ENCODE measurements at places on chromosomes 5 and 9.

GRCh38 chr9:126702151-126703001, 88.6 kb downstream of the LMX1B start:
- DNase-seq, result no peak

- no peak for DNase-seq
Measured at GRCh38 chr5:165094782-165095181, 1589.4 kb downstream of the MAT2B start.

DNA sequence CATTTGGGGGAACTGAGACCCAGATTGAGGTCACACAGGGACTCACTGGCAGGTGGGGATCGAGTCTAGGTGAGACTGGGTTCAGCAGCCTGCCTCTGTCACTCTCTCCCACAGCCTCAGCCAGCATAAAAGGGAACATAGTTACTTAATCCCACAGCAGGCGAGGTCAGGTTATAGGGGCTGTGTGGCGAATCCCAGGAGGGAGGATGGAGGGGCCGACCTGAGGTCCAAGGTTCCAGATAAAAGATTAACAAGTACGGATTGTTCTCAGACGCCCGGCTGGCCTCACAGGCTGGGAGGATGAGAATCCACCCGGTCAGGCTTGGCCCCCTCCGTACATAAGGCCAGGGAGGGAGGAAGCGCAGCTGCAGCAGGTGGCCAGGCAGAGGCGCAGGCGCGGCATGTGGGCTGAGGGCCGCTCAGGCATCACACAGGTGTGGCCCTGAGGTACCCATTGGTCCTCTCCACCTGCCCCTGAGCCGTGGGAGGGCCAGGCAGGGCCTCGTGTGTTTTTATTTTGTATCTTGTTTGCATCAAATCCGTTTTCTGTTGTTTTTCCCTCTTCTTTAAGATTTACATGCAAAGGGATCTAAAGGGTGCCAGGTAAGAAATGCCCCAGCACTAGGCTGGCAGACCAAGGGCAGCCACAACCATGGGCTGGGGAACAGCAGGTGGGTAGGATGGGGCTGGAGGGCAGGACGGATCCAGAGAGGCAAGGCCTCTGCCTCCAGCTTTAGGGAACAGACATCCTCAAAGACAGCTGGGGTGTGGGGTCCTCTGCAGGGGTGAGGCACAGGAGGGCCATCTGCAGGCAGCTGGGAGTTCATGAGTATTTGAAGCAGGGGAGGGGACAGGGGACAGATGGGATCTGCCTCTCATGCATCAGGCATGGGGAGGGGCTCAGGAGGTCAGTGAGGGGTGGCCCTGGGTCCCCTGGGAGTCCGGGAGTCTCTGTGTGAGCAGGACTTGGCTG, 3.6 kb downstream of the SUSD3 start:
- no peak for DNase-seq

GRCh38 chr9:110105107-110105506, 102.9 kb downstream of the C9orf152 start:
- DNase-seq, result no peak

DNA sequence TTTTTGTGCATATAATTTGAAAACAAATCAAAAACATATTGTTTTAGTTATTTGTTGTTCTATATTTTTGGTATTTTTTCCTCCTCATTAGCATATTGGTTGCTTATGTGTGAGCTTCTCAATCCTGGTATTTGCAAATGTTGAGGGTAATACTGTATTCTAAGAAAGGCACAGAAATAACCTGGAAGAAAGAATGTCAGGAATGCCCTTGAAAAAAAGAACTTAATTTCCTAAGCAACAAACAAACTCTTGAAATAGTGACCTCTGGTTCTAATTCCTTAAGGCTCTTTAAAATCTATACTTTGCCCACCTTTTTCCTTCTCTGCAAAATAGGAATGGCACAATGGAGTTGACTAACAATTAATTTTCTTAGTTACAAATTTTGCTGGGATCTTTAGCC, 117.5 kb downstream of the HMHB1 start:
- DNase-seq, result no peak

DNA sequence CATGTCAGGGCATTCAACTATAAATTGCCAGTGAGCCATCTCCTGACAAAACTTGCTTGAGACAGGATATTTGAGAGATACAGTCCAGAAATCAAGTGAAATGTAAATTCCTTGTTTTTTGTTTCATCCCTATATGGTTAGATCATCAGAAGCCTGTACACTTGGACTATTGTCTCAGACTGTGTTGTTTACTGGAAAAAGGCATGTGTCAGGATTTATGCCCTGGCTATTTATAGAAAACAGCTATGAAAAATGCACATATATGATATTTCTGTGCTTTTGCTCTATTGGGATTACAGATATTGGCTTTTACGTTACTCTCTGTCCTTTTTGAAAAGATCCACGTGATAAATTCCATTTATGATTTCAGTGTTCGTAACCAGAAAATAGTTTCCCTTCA, 44.2 kb downstream of the IL31RA start:
- no peak for DNase-seq

DNA sequence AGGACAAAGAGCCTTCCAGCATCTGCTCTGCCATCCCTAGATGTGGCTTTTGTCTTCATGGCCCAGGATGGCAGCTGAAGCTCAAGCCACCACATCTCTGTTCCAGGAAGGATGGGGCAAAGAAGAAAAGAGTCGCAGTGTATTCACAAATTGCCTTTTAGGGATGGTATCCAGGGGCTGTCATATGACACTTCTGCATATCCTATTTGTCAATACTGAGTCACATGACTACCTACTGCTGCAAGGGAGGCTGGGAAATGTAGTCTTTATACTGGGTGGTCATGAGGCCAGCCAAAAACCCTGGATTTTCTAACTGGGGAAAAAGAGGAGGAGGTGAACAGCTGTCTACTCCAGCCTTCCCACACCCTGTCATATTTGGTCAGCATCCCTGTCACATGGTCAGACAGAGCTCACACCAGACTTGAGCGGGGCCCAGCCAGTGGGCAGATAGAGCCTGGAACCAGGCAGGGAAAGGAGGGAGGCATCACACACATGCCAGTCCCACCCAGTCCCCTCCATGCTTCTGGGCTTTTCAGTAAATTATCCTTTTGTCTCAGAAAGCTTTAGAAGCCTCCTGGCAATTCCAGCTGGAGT, 52.0 kb downstream of the OLFM1 start:
- no peak for DNase-seq

DNA sequence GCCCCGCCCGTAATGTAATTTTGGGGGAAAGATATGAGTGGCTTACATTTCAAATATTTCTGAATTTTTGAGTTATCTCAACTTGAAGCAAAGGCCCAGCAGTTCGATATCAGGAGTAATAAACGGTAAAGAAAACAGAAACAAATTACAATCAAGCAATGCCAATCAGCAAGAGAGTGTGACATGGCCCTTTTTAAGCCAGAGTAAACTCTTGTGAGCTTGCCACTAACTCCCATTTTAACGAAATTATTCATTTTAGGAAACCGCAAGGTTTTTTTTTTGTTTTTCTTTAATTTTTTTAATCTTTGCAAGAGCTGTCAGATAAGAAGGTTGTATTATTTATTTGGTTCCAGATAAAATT, 17.6 kb upstream of the CDK7 start:
- no peak for DNase-seq

GRCh38 chr9:12693141-12693540, at the start of gene TYRP1:
Gene TYRP1, plus strand, starts transcription at chr9:12693385. Its CDS starts 612 bp downstream, at chr9:12693997.
- DNase-seq, result no peak

DNA sequence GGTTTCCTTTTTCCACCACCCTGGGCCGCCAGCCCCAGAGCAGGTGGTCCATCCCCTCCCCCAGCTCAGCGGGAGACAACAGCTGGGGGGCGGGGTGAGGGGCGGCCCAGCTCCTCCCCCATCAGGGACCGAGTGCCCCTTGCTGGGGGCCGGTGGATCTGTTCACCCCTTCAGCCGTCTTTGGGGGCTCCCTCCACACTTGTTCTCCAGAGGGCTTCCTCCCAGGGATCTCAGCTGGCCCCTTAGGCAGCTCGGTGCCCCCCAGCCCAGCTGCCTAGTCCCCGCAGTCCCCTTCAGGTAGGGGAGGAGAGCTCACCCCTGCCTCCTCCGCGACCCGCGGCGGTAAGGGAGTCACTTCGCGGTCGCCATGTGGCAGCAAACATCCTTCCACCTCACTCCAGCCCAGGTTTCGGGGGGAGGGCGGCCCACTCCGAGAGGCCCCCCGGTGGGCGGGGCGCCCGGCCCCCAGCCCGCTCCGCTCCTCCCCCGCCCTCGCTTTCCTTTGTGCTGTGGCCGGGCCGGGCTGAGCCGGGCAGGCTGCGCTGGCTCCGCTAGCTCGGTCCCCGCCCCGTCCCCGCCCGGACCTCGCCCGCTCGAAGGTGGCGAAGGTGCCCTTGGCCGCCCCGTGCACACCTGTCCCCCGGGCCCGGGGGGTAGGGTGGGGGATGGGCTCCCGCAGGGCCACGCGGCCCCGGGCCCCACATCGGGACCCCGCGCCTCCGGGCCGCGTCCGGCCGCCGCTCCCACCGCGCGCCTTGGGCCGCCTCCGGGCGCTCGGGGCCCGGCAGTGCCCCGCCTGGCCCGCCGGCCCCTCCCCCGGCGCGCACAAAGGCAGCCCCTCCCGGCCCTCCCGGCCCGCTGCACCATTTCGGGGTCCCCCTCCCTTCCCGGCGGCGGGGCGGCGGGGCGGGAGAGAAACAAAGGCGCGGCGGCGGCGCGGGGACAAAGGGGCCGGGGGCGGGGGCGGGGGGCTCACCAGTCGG, 683 bp downstream of the DBN1 start:
- DNase-seq, result no peak

GRCh38 chr9:71886541-71886940, 24.5 kb downstream of the ABHD17B start:
- no peak for DNase-seq

DNA sequence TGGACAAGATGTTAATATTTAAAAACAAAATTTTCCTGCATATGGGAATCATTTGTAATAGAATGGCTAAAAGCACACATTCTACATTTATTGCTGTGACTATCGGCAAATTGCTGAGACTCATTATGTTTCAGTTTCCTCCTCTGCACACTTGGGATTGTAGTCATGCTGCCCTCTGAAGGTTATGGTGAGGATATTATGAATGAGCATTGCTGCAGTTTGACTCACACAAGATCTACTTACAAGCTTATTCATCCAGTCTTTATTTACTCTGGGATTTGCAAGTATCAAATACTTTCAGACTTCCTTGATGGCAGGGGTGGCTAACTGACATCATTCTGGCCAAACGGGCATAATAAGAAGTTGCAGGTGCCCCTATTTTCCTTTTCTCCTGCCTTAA, 9.5 kb upstream of the NFIL3 start:
- peak; percentile 70 for DNase-seq

GRCh38 chr5:116778032-116778431, 203.4 kb upstream of the SEMA6A start:
- no peak for DNase-seq

GRCh38 chr5:2686321-2687124, 65.0 kb downstream of the IRX2 start:
- DNase-seq, result no peak

DNA sequence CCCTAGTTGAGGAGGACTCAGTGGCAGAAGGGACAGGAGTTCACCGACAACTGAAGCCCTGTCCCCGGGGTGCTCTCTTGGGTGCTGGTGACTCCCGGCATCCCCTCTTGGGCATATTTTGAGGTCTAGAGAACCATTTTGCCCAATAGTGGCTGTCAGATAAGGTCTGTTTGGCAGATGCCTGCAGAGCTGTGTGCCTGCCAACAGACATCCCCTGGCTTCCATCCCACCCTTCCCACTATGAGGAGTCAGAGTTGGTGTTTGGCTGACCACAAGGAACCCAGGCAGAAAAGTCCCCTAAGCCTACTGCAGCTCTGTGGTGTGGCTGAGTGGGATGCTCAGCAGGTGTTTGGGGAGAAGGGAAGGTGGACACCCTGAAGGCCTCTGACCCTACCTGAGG, 207.0 kb downstream of the AUH start:
- no peak for DNase-seq

DNA sequence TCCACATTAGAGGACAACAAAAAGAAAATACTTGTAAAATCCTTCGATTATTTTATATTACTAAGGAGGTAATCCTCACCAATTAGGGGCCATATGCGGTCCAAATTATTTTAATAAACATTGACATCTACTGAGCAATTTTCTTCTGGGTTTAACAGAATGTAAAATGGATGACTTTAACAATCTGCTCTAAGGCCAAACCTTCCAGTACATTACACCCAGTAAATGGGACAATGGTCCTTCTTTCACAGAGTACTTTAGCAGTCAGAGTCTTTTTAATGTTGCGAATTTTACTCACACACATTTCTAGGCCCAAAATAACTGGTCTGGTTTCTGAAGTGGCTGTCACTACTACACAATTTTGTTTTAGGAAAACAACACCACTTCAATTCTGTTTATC, 106.9 kb downstream of the TTC39B start:
- no peak for DNase-seq

- peak; percentile 23 for DNase-seq
Measured at GRCh38 chr9:35112257-35113020, 3.2 kb downstream of the ATOSB start.

DNA sequence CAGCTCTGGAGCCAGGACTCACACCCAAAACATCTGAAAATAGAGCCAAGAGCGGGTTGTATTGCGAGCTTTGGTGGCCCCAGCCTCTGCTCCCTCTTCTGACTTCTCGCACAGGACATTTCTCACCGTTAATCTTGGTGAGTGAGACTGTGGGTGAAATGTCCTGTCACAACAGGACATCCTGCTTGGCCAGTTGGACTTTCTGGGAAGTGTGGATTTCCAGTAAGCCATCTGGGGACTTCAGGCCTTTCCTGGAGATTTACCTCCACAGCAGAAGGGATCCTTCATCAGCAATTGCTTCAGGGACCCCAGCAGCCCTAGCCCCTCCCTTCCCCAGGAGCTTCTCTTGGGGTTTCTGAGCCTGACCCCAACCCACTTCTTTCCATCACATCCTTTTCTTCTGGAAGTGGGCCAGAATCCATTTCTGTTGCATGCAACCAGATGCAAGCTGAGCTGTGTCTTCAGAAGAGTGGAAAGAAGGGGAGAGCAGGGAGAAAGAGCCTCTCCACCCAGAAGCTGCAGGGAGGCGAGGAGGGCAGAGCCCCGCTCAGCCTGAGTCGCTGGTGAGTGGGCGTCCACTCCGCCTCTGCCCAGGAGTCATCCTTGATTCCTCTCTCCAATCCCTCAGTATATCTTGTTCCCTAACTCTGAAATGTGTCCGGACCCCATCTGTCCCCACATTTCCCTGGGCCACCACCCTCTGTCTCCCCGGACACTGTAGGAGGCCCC, 50.3 kb upstream of the GADD45G start:
- no peak for DNase-seq

GRCh38 chr5:43369651-43370050, 42.5 kb downstream of the CCL28 start:
- no peak for DNase-seq

DNA sequence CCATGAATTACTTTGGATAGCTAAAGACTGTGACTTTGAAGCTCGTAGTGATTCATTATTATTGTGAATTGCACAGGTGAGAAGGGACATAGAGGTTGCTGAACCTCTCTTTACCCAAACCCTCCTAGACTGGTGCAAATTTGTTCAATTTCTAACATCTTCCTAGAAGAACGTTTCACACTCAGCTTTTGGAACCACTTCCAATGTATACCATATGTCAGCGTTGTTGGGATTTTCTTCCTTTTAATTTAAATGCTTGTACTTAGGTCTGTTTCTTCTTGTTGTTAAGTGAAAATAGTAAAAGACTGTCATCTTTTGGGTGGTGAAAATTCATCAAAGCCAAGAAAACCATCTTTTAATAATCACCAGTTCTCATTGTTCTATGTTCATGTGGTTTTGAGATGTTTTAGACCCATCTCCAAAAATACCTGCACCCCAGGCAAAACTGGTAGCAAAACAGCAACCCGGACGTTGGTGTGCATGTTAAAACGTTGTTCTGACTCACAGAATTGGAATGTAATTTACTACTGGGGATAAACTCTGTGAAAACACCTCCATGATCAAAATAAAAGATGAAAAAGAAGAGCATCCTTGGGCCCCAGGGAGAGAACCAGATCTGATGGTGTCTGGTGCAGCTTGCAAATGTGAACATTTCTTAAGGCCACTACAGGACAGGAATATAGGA, 238.3 kb downstream of the NPR3 start:
- DNase-seq, result no peak

Data from H54 (cell line).